ENCODE measurements at places on chromosomes 6 and 20.

DNA sequence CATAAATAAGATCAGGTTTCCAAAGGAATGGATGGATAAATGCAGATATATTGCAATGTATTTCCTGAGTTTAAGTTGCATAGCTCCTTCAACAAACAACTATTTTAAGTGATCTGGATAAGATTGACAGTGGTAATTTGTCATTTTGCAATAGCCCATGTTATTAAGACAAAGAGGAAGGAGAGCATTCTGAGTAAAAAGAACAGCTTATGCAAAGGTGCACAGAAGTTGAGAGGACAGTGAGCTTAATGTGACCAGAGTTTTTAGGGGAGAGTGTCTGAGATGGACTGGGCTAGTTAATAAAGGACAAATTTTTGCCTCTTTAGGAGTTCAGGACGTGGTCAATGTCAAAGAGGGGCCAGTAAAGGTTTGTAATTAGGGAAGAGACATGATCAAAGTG, 48.8 kb upstream of the FBXO30 start:
- DNase-seq: no peak

- DNase-seq: peak; percentile 86
These were observed 55.5 kb downstream of the REV3L start for GRCh38 chr6:111427341-111428116.

GRCh38 chr6:47070461-47070860, 28.3 kb upstream of the ADGRF1 start:
- DNase-seq: no peak

DNA sequence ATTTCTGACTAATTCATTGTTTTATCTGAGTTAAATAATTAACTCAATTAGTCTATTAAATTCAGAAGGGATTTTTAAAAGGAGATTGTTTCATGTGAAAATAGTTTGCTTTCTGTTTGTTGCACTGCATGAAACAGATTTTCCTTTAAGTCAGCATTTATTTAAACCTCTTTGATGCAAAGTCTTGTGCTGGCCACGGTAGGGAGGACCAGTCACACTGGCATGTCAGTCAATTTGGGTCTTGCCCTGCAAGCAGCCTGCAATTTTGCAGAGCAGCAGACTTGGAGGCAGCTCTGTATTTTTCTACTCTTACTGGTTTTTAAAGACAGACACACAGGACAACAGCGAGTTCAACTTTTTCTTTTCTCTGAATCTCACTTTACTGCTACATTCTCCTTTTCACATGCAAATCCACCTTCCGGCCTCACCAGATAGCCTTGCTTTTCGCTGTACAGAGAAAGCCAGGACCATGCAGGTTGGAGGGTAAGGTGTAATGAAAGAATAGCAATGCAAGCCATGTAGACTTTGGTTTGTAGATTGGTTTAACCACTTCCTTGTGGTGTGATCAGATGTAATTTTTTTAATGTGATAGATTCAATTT, 689.9 kb upstream of the AGPAT4 start:
- no peak for DNase-seq

GRCh38 chr6:147651249-147652063, 143.0 kb downstream of the SAMD5 start:
- DNase-seq: peak; percentile 33

DNA sequence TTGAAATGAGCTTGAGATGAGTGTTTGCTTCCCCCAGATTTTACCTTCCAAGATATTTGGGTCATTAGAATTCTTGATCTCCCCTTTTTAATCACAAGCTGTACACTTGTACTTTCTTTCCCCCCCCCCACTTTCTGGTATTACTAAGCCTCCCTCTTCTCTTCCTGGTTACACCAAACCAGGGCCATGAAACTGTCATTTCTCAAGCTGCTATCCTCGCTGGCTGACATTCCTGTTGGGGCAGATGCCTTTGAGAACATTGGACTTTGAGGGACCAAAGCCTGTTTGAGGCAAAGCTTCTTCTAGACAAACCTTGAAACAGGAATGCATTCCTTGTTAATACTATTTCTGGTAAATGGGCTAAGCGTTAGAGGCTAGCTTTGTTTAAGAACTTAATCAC, 32.3 kb upstream of the MAP3K7 start:
- no peak for DNase-seq
